NCI-H187 (cell line): ENCODE measurements at places on chromosomes 6 and 20.
A peak's percentile ranks its signal among the peaks of the same experiment; 100 is the strongest.

GRCh38 chr20:49303065-49303552 lies 25.3 kb upstream of the ZNFX1 start:
- no peak for DNase-seq

GRCh38 chr6:2938632-2939083 lies 32.7 kb downstream of the SERPINB6 start:
- DNase-seq = no peak

GRCh38 chr20:58286729-58287128 lies 22.8 kb upstream of the RAB22A start:
- no peak for DNase-seq

GRCh38 chr20:25205277-25206062 lies 10.0 kb downstream of the ENTPD6 start:
- no peak for DNase-seq

- DNase-seq = no peak
These were observed 312.8 kb downstream of the RFPL4B start for GRCh38 chr6:112659912-112660311.

- DNase-seq = no peak
These were observed 10.3 kb upstream of the RNF24 start for GRCh38 chr20:4025679-4026078.

DNA sequence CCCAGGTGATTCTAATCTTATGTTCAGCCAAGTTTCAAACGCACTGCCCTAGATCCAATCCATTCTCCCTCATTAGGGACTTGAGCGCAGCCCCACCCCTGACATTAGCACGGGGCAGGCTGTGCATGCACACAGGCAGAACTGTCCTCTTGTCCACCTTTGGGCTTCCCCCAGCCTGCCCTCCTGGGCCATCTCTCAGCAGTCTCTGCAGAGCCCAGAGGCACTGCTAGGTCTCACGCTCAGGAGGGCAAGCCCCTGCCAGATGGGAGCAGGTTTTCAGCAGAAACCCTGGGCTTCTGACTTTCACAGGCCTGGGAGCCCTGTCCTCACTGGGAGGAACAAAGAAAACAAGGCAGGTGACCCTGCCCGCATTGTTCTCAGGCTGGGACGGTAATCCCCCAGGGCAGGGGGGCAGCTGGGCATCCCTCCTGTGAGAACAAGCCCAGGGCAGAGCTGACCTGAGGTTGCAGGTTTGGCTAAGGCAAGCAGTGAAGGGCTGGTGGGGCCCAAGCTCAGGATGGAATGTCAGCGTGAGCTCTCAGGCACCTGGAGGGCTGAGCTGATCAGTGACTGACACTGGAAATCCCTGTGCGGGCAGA lies 24.5 kb downstream of the KCNK5 start:
- DNase-seq = no peak

DNA sequence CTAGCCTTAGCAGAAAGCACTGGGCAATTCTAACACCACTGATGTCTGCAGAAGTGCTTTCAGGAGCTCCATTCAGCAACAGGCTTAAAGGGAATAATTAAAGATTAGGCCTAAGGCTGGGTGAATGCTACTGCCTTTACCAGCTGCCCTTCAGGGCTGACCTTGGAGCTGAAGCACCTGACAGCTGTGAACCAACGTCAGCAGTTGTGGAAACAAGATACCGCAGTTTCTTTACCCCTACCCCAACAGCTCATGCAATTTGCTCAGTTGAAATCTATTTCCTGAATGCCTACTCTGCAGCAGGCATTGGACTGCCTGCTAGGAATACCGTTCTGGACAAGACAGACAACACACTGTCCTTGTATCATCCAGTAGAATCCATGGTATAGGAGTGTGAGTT lies 51.5 kb upstream of the ADTRP start:
- DNase-seq = no peak

DNA sequence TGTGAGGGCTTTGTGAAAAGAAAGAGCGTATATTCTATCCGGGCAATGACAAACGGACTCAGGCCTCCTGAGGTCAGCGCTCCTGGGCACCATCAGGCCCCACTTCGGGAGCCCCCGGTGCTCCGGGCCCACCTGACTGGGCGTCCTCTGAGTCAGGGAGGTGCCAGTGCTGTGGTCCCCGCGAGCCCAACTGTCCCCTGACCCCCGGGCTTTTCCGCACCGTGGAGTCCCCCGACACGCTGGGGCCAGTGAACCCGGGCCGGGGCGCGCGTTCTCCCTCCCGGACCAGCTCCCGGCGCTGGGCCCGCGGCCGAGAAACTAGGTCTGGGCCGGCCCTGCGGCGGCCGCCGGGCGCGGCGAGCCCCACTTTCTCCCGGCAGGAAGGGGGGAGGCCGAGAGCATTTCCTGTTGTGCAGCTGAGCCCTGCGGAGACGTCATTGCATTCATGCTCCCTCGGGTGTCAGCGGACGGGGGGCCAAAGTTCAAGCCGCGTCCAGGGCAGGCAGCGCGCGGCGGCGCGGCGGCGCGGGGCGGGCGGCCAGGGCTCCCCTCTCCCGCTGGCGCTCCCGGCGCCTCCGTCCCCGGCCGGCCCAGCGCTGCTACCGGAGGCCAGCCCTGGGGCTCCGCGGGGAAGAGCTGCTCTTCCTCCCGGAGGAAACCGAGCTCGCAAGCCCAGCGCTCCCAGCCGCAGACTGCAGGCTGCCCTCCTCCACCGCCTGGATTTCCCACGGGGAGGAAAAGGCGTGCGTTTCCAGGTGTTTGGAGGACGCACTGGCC lies 18.3 kb downstream of the HIVEP2 start:
- DNase-seq = no peak

GRCh38 chr20:1931830-1932229 lies 36.6 kb downstream of the SIRPA start:
- no peak for DNase-seq

GRCh38 chr20:48298851-48299484 lies 513.7 kb upstream of the SULF2 start:
- DNase-seq = no peak

- no peak for DNase-seq
These were observed 107.9 kb upstream of the PREP start for GRCh38 chr6:105510746-105511145.

DNA sequence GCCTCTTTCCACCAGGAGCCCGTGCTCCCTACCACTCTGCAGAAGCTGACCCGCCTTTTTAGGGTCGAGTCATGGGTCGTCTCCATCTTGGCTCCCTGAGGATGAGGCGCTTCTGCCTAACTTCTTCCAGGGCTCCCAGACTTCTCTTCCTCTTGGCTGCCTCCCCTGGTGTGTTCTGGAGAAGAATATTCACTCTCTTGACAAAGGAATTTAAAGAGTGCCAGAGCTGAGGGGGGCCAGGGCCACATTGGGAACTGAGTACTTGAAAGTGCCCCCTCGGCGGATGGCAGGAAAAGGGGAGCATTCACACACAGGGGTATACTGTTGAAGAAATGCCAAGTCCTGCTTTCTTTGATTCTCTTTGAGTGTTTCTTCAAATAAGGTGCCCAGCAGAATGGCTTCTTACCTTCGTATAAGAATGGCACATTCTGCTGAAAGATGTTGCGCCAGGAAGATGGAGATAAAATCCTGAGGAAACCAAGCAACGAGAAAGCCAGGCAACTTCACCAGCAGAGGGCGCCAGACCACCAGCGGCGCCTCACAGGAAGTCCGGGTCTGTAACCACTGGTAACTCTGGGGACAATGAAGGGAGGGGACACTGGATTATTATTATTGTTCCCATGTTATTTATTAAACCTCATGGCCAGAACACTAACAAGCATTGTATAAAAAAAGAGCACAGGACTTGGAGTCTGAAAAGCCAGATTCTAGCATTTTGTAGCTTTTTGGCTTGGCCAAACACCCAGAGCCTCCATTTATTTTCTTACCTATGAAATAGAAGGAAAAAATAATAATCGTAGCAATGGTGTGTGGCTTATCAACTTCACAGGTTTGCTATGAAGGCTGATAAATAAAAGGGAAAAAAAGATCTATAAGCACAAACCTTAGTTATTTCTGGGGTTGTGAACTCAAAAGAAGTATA lies 176.7 kb downstream of the HACE1 start:
- DNase-seq = peak; percentile 17

GRCh38 chr6:46906776-46907175 lies 15.0 kb downstream of the ADGRF5 start:
- DNase-seq = no peak

GRCh38 chr6:18053555-18054445 lies 66.4 kb upstream of the KIF13A start:
- no peak for DNase-seq

DNA sequence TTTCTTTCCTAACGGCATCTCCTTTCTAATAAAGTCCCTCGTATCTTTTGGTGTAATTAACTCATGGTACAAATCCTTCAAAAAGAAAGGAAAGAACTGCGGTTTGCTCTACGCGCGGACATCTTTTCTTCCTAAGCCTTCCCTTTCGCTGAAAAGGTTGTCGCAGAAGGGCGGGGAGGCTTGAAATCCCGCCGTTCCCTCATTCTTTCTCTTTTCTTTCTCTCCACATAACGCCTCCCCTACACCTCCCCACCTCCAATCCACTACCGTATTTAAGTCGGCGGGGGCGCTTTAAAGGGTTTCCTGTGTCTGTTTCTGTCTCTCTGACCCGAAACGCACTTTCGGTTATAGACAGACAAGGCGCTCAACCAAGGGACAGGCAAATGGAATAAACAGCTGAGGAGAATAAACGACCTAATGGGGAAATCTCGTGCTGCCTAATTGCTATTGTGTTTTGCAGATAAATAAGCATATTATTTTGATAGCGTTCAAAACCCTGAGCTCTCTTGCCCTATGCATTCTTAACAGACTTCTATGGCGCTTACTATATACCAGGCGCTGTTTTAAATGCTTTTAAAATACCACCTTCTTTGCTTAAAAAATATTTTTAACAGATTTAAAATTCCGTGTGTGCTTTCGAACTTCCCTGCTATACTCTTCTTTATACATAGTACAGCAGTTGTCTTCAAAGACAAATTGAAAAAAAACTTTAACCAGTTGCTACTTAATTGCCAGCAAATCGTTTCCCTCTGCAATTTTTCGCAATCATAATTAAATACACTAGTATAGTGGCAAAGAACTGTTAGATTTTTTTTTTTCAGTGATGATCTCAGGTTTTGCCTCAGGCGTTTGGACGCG lies 2.5 kb upstream of the HEY2 start:
- no peak for DNase-seq

GRCh38 chr6:107769053-107769658 lies 55.0 kb downstream of the SCML4 start:
- DNase-seq = no peak

DNA sequence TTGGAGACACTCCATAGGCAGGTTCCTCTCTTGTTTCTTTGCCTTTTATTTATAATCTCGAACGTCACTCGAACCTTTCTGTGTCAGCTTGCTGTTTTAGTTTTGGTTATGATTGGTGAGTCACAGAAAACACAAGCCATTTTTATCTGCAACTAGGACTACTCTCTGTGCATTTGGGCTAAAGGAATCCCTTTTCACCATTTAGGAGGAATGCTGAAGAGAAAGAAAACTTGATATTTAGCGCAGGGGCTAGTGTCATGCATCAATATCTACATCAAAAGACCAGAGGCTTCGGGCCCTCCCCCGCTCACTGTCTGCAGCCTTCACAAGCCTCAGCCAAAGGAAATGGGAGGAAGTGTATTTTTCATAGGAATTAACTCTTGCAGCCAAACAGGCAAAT lies 507.8 kb upstream of the CITED2 start:
- DNase-seq = no peak

- DNase-seq = no peak
These were observed 153.0 kb downstream of the BCAS1 start for GRCh38 chr20:53917145-53918019.

- DNase-seq = no peak
These were observed 219.2 kb downstream of the CLVS2 start for GRCh38 chr6:123215211-123215610.

DNA sequence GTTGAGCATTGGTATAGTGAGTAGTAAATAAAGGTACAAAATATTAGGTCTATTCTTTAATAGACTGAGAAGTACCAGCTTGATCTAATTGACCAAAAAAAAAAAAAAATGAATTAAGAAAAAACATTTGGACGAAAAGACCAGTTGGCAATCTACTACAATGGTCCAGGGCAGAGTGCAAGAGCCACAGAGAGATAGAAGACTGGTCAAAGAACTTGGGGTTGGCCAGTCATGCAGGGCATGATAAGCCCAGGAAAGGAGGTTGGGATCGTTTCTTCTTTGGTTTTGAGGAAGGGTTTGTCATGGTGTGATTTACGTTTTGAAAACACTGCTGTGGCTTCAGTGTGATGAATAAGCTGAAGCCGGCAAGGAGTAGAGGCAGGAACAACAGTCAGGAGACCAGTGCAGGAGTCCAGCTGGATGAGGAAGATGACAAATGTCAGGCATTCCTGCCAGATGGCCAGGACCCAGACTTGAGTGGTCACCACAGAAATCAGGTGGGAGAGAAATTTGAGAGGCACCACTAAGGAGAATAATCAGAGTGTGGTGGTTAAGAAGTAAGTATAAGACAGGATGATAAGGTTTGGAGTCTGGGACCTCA lies 14.0 kb downstream of the SMLR1 start:
- DNase-seq = no peak

GRCh38 chr6:13248994-13249393 lies 79.3 kb downstream of the TBC1D7 start:
- DNase-seq = no peak

DNA sequence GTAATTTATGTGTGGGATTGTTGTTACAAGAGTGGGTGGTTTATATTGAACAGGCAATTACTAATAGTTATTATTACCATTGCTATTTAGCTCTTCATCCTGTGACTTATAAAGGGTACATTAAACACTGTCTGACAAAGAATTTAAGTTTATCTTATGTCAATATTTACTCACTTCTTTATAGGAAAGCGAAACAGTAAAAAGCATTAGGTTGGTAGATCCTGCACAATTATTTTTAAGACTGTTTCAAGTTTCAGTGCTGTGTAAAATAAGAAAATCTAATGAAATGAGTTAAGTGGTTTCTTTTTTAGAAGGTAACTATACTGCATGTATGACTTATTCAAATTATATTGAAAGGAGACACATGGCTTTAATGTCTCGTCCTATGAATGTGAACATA lies 135.8 kb upstream of the MAP3K7 start:
- DNase-seq = no peak

DNA sequence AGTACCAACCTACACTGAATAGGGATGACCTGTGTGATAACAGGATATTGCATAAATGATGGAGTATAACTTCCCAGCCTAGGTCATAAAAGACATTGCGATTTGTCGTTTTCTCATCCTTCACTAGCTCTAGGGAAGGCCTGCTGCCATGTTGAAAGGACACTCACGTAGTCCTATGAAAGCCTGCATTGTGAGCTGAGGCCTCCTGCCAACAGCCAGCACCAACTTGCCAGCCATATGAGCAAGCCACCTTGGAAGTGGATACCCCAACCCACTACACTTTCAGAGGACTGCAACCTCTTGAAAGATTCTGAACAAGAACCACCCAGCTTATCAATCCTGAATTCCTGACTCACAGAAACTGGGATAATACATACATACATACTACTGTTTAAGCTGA lies 3.5 kb upstream of the PANK2 start:
- no peak for DNase-seq

- DNase-seq = no peak
These were observed 109.6 kb downstream of the ALDH8A1 start for GRCh38 chr6:134840086-134840867.

DNA sequence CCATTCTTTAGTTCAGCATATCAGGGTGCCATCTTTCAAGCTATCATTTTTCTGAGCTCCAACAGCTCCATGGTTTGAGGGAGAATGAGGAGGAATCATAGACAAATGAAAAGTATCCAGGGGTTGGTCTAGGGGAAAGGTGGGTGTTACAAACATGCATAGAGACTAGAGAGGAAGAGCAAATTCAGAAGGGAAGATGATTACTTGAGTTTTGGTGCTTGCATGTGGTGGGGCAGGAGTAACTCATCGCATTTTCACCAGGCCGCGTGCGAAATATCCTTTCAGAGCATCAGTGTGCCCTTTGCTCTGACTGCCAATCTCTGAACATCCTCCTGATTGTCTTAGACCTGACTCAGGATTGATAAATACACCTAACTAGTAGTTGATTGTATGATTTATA lies 7.7 kb upstream of the BICRAL start:
- no peak for DNase-seq
